ENCODE measurements at places on chromosomes 11 and 22. TPM values are rescaled to one million over a fixed set of nuclear protein-coding genes. Genes with fewer than 3 reads are reported as not detected.
A peak's percentile ranks its signal among the peaks of the same experiment; 100 is the strongest.

KRTAP5-2 gene
- total RNA-seq: not detected

ACR gene
- not detected for total RNA-seq

GRCh38 chr11:24225501-24225900, 271.4 kb upstream of the LUZP2 start:
- no peak for DNase-seq

DNA sequence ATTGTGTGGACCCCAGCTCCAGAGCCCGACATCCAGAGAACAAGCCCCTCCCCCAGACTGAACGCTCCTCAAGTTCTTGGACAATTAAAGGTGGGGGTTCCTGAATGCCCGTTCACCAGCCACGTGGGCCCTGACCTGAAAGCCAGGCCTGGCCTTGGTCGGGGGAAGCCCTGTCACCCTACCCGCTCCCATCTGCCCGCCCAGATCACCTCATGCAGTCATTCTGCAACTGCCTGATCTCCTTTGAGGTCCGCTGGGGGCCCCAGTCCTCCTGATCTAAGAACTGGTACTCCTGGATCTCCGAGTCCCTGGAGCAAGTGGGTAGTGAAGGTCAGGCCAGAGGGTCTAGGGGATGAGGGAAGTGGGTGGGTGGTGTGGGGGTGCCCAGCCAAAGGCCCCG, 9.1 kb upstream of the NAALADL1 start:
- DNase-seq: no peak

PLEKHA7 gene
- 6.7 TPM for total RNA-seq

DNA sequence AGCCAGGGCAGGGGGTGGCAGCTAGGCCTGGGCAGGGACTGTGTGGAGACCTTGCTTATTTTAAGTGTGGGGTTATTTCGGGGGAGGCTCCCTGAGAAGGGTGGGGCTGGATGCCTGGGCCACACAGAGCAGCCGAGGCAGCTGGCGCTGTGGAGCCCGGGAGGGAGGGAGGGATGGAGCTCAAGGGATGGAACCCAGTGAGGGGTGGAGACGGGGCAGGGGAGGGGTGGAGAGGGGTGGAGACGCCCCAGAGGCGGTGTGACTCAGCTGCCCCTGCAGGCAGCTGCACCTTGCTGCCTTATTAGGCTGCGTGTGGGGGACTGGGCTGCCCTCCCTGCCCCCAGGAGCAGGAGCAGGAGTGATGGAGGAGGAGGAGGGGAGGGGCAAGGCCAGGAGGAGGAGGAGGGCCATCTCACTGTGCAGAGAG, 9.8 kb upstream of the TSSC4 start:
- DNase-seq: no peak

CHST1 gene
- total RNA-seq: 3.3 TPM

DNA sequence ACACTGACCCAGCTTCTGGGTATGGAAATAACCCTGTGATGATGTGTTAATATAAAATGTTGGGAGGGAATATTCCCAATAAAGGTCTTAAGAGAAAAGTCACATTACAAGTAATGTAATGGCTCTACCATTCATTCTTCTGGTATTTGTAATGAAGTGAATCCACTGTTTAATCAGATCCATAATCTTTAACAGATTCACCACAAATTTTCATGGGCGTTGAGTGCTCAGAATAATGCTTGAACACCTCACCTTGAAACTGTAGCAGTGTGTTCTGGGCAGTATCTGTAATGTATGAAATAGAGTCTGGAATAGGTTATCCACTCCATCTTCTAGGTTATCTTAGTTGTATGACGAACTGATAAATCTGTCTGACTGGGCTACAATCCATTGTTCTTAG, 26.6 kb upstream of the CRTAM start:
- no peak for DNase-seq

GRCh38 chr11:86418106-86418505, 43.4 kb downstream of the CCDC81 start:
- DNase-seq: no peak

DNA sequence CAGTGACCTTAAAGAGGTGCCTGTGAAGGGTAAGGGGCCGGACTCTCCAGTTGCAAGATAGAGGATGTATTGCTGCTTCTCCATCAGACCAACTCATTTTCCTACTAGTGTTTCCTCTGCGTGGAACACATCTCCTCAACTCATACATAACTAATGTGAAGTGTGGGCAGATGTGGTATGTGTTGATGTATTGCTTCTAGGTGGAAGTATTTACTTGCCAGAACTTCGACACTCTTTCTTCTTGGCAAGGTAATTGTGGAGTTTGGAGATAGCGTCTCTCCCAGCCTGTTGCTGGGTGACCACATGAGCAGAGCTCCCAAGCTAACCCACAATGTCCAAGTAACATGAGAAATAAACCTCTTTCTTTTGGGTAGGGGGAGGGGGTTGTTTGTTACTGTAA, 456.9 kb downstream of the DYNC2H1 start:
- DNase-seq: no peak

GRCh38 chr22:35631597-35631996, 14.5 kb upstream of the MB start:
- no peak for DNase-seq

DNA sequence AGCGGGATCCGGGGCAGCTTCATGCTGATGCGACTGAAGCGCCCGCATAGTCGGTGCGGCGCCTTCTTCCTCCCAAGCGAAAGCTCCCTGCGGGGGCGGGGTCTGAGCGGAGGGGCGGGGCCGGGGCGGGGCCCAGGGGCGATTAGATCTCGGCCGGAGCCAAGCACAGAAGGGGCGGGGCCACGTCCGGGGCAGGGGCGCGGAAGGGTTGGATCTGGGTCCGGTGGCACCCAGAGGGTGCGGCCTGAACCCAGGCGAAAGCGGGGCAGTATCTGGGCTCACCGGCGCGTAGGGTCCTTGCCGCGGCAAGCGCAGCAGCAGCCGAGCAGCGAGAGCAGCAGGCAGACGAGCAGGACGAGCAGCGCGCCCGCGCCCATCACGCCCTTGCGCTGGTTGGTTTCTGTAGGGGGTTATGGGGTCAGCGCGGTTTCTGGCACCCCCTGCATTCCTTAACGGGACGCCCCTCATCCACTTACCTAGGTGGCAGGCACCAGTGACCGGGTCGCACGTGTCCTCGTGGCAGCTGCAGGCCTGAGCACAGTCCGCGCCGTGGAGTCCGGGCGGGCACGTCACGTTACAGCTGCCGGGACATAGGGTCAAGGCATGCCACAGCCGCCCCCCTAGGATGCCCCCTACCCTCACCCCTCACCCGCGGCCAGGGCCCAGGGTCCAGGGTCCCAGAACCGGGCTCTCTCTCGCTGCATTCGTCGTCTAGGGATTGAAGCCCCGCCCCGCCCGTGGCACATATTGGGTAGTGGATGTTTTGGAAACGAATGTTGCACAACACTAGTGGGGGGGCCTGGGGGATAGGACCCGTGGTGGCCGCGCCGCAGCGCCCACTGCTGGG, 8.1 kb downstream of the SCARF2 start:
- DNase-seq: no peak

WBP2NL gene
- 0.33 TPM for total RNA-seq

GRCh38 chr11:86483940-86484794, 109.5 kb downstream of the CCDC81 start:
- DNase-seq: no peak

- DNase-seq: peak; percentile 80
Observed at GRCh38 chr11:116660011-116660410, 112.8 kb downstream of the BUD13 start.

DNA sequence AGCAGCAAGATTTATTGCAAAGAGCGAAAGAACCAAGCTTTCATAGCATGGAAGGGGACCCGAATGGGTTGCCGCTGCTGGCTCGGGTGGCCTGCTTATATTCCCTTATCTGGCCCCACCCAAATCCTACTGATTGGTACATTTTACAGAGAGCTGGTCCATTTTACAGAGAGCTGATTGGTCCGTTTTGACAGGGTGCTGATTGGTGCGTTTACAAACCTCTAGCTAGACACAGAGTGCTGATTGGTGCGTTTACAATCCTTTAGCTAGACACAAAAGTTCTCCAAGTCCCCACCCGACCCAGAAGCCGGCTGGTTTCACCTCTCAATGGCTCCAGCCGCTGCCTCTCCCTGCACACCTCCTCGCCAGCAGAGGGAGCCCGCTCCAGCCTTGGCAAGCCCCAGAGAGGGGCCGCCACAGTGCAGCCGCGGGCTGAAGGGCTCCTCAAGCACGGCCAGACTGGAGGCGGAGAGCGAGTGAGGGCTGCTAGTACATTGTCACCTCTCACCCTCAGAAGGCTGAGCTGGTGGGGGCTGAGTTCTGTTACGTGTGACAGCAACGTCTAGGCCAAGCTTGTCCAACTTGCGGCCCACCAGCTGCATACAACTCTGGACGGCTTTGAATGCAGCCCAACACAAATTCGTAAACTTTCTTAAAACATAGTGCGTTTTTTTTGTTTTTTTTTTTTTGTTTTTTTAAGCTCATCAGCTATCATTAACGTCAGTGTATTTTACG, 8.7 kb downstream of the PTH start:
- DNase-seq: no peak

GRCh38 chr11:94782446-94782845, 14.3 kb downstream of the AMOTL1 start:
- no peak for DNase-seq

DNA sequence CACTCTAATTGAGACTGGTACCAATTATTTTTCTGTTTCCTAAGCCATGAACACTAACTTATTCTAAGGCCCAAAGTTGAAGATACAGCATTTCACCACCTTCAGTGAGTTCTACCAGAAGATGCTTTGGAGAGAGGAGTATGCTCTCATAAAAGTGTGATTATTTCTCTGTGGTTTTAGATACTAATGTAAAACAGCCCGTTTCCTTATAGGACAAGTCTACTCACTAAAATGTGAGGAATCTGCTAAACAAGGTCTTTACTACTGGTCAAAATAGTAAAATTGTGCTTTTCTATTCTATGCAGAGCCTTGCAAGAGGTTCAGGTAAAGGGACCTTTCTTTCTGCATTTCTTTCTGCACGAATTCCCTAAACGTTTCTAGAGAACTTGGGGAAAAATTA, 2.4 kb downstream of the LGR4 start:
- DNase-seq: no peak

DNA sequence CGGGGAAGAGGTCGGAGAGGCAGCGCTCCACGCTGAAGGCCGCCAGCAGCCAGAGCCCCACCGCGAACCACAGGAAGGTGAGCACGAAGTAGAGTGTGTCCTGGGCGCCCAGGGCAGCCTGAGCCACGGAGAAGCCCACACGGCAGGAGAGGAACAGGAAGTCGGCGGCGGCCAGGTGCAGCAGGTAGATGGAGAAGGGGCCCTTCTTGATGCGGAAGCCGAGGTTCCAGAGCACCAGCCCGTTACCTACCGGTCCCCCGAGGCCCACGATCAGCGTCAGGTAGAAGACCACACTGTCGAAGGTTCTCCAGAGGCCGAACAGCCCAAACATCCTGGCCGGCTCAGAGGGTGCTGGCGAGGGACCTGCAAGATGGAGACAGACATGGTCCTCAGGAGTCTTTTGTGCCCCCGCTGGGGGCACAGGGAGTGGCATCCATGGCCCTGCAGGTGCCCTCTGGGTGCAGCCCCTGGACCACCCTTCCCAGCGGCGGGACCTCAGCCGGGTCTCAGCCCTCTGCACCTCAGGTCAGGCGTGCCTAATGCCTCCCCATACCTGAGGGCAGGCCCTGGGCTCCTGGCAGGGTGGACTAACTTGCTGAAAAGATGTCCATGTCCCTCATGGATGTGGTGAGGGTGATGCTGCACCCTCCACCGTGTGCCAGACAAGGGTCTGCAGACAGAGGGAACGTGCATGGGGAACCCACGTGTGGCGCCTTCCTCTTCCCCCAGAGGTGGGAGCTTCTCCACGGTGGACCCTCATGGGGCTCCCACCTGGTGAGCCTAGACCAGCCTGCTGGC, at the start of gene MRGPRG:
MRGPRG (minus strand) TSS at position 331 of the 798 bp plus-strand sequence; CDS start at position 331, 0 bp downstream.
- no peak for DNase-seq

FOLR2 gene
- total RNA-seq: 31.8 TPM

DNA sequence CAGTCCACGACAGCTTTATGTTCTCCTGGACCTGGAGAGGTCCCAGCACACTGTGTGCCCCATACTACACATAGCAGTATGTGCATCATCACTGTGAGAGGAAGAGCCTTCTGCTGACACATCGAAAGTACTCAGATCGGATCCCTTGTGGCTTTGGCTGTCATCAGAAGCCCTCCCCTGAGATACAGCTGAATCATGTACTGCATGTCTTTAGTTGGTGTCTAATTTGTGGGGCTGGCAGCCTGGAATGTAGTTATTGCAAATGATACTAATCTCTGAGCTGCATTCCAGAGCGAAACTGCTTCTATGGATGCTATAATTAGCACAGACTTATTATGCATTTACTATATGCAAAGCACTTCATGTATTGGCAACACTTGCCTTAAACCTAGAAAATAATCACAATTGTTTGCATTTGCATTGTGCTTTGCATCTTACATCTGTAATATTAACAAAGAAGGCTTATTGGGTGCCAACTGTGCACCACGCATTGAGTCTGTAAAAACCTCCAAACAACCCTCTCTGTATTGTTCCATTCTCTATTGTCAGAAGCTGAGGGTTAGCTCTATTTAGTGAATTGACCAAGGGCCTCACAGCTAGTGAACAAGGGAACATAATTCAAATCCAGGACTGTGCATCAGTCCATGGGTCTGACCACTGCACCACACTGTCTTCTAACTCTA, 89.2 kb upstream of the CRTAM start:
- DNase-seq: no peak

- DNase-seq: peak; percentile 70
Observed at GRCh38 chr11:129733384-129733783, 82.3 kb upstream of the TMEM45B start.

DNA sequence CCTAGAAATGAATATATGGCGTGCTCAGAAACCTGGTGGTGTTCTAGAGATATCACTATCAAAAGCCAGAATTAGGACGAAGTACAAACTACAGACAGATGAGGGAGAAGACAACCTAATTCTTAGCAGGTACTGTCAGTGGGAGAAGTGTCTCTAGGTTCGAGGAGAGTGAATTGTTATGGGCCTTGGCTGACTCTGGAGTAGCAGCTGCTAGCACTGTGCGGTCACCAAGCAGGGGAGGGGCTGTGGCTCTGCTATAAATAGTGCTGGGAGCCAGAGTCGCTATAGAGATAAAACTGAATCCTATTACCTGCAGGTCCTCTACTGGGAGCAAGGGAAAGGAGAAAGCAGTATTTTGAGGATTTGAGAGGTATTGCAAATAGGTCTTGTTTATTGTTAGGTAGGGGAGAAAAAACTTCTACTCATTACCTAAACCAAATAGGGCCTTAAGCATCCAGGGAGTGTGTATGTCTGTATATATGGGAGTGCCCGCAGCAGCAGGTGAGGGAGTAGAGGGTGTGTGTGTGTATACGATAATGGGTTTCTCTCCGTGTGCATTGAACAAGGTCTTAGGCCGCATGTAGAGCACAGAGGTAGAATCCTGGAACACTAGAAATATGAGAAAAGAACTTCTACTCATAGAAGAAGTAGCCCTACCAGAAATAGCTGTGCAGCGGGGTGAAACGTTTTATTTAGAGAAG, 2.2 kb downstream of the MADD start:
- DNase-seq: no peak

DNA sequence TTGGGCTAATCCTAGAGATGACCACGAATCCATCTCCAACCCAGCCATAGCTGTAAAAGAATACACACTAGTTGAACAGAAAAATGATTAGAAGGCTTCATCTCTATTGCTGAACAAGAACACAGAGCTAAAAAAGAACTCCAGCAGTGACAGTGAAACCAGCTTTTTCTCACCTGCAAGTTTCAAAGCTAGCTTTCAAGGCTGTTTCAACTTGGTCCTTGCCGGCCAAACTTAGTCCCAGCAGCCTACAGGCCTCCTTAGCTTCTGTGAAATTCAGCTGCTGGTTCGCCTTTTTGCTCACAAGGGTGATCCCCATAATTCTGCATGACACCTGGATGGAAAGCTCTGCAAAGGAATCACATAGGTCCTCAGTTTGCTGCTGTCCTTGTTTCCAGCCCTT, 4.4 kb downstream of the LYVE1 start:
- DNase-seq: no peak

- DNase-seq: peak; percentile 60
Observed at GRCh38 chr11:43585877-43586608, 94.5 kb upstream of the HSD17B12 start.

Measured in esophagus muscularis mucosa (tissue), 4 donors.